ENCODE measurements at places on chromosomes 11 and 22.

- DNase-seq: no peak
Observed at GRCh38 chr11:76910620-76911414, 50.1 kb downstream of the ACER3 start.

GRCh38 chr11:12704049-12704448 is 29.8 kb downstream of the TEAD1 start:
- DNase-seq: no peak

GRCh38 chr22:38311323-38311620 is 6.0 kb downstream of the CSNK1E start:
- no peak for DNase-seq

DNA sequence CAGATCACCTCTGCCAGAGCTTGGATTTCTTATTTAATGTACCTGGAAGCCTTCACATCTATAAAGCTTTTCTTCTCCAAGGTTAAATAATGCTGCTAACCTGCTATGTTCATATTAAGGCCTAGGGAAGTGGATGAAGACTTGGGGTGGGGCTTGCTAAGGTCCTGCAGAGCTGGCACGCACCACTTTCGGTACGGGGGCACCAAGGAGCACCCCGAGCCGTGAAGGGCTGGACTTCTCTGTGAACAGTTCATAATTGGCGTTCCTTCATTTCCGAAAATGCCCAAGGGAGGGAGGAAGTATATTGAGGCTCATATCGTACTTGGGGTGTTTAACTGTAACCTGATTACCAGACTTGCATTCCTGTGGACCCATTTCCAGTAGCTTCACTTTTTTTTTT is 59.6 kb downstream of the ST14 start:
- no peak for DNase-seq

- DNase-seq: peak; percentile 56
Observed at GRCh38 chr11:64285885-64286800, 495 bp downstream of the GPR137 start.

- DNase-seq: no peak
Observed at GRCh38 chr11:68255526-68255925, 16.2 kb downstream of the C11orf24 start.

- DNase-seq: no peak
Observed at GRCh38 chr11:34191578-34191977, 86.1 kb downstream of the NAT10 start.

DNA sequence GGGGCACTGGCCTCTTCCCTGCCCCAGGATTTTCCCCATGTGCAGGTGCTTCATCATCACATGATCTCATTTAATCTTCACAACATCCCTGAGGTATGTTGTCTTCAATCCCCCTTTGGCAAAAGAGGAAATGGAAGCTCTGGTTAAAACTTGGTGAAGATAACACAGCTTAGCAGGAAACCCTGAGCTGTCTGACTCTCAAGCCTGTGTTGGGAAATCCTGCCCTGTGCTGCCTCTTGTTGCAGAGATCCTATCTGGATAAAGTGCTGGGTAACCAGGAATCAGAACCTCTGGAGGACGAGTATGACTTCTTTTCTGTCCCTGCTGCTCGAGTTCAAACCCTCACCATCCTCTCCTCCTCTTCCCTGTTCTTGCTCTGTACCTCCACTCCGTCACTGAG is 13.1 kb upstream of the E2F8 start:
- no peak for DNase-seq

- DNase-seq: no peak
Observed at GRCh38 chr11:17631702-17632365, 84.8 kb downstream of the OTOG start.

DNA sequence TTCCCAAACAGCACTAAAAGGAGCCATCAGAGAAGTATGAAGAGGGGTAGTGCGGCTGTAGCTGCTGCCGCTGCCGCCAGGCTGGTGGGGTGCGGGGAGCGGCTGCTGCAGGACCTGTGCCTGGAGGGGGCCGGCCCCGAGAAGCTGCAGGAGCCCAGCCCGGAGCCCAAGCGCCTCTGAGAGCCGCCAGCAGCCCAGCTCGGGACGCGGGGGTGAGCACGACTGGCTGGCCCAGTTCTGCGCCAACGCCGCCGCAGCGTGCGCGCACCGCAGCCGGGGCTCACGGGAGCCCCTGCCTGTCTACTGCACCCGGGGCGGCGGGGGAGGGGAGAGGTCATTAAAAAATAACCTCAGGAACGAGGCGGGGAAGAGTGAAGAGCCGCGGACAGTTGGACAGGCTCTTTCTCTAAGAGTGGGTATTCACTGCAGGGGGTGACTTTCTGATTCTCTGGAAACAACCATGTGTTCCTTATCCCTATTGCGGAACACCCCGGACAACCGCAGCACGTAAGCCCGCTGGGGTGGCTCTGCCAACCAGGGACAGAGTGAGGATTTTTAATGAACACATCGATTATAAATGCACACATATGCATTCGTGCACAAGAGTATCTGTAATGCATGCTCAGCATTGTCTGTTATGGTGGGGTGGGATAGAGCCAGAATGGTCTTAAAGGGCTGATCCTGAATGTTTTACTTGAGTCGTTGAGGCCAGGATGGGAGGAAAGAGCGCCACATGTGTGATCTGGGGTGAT is 453 bp downstream of the GAS2 start:
- DNase-seq: peak; percentile 83

DNA sequence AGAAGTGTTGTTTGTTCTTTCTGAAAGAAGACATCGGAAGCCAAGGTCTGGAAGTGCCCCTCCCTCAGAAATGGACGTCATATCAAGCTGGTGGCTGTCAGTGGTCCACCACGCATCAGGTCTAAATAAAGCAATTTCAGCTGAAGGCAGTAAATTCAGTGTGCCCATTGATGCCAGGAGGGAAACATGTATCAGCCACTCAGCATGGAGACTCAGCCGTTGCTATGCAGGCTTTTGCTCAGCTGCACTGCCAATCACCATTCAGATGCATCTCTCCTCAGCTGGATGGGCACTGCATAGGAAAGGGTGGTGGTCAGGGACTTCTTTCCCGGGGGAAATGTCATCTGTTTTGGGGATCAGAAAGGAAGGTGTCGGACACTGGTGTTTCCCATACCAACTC is 878.2 kb downstream of the NTM start:
- no peak for DNase-seq

DNA sequence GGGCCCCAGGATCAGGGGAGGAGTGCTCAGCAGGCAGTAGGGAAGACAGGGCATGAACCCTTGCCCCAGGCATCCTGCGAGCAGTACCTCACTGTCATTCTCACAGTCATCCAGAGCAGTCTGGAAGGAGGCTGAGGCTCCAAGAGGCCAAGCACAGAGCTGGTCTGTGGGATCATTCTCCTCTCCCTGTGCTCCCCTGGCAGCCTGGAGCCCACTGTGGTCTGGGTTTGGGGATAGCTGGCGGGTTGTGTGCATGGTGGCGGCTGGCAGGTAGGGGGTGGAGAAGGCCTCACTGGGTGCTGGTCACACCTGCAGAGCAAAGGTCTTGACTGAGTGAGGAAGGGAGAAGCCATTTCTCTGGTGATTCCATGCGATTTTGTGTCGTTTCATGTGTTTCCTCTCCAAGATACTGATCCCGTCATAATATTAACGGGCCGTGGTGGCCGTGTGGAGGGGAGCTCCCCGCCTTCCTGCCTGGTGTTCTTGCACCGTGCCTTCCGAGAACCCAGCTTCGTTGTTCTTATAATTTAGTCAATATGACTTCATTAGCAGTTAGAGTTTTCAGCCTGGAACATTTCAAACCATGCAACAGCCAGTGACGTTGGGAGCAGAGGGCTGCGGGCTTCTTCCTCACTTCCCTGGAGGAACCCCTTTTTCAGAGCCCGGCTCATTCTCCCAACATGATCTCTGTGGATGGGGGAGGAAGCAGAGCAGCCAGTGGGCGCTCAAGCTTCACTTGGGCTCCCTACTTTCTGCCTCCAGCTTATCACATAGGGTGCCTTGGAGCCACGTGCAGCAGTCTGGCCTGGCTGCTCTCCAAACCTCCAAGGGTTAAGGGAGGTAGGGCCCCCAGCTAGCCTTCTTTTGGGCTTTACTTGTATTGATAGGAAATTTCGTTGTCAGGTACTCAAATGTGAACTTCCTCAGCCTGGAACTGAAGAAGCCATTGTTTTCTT is 20.8 kb upstream of the ADORA2A start:
- DNase-seq: no peak

- no peak for DNase-seq
Observed at GRCh38 chr11:35836205-35836604, 107.7 kb upstream of the LDLRAD3 start.

DNA sequence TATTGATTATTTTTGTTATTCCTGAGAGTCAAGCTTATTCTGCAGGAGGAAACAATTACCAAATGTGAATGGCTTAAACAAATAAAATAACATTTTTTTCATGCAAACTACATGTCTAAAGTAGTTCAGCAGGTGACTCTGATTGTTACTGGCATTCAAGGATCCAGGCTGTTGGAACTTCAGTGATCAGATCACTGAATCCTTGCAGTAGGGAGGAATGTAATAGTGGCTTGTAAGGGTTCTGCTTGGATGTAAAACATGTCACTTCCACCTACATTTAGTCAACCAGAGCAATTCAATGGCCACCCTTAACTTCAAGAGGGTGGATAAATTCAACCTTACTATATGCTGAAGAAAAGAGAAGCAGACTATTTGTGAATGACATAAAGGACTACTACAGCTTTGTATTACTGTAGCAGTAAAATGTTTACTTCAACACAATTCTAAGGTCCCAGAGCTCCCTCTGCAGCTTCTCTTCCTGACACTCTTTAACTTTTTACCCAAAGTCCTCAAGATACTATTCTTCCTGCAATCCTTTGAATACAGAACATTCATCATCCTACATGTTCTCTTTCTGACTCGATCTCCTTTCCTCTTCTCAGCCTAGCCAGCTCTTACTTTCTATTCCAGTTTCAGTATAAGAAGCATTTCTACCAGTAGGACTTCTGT is 284.0 kb downstream of the LRRC4C start:
- no peak for DNase-seq

DNA sequence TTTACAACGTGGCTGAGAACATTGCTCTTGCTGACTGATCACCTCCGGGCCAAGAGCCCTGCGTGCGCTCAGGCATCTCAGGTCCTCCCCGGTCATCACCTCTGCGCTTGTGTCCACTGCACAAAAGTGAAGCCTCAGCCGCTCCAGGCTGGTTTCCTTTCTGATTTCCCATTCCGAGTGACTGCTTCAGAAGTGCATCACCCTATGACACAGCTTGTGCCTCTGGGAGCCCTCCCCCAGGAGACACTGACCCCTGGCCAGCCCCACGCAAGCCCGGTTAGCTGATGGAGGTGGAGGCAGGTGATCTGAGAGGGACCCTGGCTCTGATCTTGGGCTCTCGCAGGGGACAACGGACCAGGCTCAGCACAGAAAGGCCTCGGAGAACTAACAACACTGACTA is 38.3 kb upstream of the GNB1L start:
- peak; percentile 12 for DNase-seq

DNA sequence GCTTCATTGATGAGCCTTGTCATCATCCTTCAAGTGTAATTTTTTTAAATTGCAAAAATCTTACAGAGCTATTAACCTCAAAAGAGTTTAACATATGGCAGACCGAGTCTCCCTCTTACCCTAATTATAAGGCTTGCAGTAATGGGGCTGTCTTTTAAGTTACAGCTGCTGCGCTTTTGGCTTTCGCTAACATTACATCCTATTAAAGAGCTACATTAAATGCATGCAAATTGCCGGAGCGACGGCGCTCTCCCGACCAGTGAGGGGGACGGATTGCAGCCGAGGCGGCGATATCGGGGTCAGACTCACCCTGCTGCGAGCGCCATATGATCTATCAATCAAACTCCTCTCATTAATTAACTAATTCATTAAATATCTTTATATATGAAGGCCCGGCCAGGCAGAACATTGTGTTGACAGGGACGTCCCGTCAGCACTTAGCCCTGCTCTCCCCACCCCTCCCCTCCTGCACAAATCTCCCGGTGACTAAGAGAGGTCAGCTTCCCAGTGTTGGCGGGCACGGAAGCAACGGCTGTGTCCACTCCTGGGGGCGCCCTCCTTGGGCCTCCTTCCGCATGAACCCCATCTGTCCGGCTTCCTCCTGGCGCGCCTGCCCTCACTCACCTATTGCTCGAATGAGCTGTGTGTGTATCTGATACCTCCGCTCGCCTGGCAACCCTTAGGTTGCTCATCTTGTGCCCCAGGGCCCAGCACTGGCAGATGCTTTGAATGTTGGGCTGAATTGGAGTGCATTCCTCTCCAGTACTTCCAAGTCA is 156.0 kb upstream of the CADM1 start:
- no peak for DNase-seq
